Endodermal cell (in vitro differentiated cells): ENCODE measurements at places on chromosomes 5 and 9.
A peak's percentile ranks its signal among the peaks of the same experiment; 100 is the strongest.

- no peak for DNase-seq
These were observed 5.6 kb downstream of the EXD3 start for GRCh38 chr9:137417161-137418021.

- DNase-seq: peak; percentile 58
These were observed 210.9 kb downstream of the FRMD3 start for GRCh38 chr9:83327323-83327722.

- DNase-seq: no peak
These were observed 30.9 kb downstream of the CSF1R start for GRCh38 chr5:150055326-150056074.

DNA sequence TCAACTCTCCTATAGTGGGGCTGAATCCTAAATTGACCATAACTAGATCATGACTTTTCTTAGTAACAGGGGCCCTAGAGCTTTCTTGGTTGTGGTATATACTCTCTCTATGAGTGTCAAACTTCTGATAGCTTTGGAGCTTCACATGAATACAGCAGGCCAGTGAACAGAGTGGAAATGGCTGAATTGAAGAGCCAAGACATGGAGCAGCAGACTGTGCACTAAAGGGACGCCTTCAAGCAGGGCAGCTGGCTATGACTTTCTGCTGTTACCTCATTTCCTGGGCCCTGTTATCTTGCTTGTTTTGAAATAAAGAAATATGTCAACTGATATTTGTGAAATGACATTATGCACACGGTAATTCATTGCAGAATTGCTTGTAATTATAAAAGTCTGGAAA lies 16.4 kb downstream of the CDO1 start:
- DNase-seq: no peak

DNA sequence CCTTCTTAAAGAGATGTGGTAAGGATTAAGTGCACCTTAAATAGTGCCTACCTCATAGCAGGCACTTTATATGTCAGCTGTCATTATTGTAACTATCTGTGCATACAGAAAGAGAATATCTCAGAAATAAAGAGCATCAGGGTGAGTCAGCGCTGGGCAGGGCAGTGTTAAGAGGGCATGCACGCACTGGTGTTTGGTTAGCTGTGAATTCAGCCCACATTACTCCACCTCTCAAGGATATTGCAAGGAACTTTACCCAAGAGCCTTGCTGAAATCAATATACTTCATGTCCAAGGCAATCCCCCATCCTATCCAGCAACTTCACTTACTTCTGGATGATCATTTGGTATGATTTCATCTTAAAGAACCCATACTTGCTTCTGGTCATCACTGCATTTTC lies 300.9 kb downstream of the NTRK2 start:
- DNase-seq: no peak

GRCh38 chr5:145471831-145472612 lies 363.1 kb downstream of the PRELID2 start:
- DNase-seq: peak; percentile 49

DNA sequence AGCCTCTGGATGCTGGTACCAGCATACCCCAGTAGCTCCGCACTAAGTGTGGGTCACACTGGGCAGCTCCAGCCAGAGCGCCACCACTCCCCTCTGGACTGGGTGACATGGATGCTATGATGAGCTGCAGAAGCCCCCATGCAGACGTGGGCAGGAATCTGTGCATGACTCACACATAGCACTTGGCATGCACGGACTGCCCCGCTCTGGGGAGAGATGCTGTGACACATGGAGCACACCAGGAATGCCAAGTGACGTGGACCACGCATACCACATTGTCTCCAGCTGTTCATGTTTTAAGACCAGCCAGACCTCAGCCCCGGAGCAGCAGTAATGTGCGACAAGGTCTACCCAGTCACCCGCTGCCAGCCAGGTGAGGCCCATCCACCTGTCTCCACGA lies 64.1 kb downstream of the SEMA4D start:
- DNase-seq: peak; percentile 46

DNA sequence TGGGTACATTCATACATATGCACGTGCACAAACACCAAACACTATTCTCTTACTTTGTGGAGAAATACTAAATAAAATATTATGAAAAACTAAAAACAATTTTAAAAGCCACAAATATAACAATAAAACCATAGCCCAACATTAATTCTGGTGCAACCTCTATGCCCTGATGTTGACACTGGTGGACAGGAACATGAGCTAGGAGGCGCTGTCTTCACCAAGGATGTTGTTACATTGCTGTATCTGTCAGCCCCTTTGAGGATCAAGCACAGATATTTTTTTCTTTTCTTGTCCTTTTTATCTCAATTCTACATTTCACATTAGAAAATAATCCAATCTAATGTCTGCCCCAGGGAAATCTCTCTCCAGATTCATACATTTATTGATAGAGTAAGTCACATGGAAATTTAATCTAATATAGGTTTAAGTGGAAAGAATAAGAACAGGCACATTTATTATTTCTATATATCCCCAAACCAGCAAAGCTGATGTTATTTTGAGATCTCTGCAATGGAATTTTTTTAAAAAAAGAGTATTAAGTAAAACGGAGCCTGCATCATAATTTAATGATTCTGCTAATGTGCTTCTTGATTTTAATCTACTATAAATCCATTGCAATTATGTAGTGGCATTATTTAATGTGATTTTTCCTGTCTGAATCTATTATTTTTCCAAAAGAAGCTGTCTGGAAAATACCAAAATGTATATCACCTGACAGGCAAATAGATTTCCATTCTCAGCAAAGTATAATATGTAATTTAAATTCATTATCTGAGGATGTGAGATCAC lies 716.5 kb downstream of the MTRR start:
- DNase-seq: peak; percentile 55

GRCh38 chr5:15550502-15551112 lies 50.6 kb downstream of the FBXL7 start:
- DNase-seq: no peak

DNA sequence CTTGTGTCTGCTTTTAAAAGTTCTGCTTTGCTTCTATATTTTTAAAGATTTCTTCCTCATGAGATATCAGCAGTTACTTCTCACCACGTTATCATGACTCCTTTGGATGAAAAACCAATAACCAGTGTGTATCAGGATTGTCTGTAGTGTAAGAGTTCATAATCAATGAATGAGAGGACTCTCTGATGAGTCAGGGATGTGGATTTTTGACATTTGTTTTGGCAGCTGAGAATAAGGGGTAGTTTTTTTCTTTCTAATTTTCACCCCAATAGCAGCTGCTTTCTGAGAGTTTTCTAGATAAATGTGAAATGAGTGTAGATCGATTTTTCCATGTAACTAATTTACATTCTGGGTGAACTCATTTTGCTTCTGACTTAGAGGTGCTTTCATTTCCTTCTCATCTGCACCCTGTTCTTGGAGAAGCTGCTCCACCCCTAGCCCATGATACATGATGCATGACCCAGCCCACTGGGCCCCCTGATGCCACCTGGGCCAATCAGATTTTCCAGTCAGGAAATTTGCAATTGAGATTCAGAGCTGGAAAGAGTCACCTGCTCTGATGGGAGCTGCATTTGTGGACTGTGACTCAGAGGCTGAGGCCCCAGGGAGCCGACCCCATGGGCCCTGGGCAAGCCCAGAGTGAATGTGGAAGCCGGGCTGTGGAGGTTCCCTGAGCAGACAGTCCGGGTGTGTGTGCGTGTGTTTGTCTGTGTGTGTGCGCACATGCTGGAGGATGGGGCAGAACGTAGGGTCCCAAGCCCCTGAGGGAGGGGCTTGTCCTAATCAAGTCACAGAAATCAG lies 159.3 kb downstream of the RGS3 start:
- peak; percentile 96 for DNase-seq
